ENCODE measurements at places on chromosomes 6 and 20. TPM values are rescaled to one million over a fixed set of nuclear protein-coding genes. Genes with fewer than 3 reads are reported as not detected.

- DNase-seq: peak; percentile 68
Measured at GRCh38 chr6:35089935-35090505, 51.1 kb downstream of the TCP11 start.

GRCh38 chr20:63765902-63766301 is 26.3 kb downstream of the SLC2A4RG start:
- no peak for DNase-seq

DNA sequence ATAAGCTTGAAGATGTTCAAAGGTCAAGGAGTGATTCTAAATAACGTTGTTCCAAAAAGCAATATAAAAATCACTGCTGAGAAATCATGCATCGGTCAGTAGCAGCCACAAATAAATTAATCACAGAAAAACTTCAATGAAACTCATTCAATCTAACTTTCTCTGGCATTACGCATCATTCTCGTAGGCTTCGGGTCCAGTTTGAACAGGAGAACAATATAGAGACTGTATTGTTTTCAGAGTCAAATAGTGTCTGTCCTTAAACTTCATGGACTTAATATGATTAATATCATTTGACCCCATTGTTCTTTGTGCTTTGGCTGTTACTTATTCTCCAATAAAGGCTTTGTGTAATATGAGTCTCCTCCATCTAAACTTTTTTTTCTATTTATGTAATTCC is 200.4 kb downstream of the C6orf118 start:
- no peak for DNase-seq

GRCh38 chr6:169296170-169296569 is 42.5 kb upstream of the THBS2 start:
- no peak for DNase-seq

OPN5 gene
- total RNA-seq: not detected

Measured in chondrocyte (in vitro differentiated cells).